Cardiac muscle cell (in vitro differentiated cells and primary cell): ENCODE measurements at places on chromosomes 1 and 21. TPM values are rescaled to one million over a fixed set of nuclear protein-coding genes. Genes with fewer than 3 reads are reported as not detected.

Gene INSRR
- polyA plus RNA-seq, result 0.11 and 0.30 TPM in 2 replicates

Gene TSPAN1
- polyA plus RNA-seq, result not detected in 2 replicates

Gene CAMK2N1
- 1.2 and 1.4 TPM in 2 replicates for polyA plus RNA-seq

- DNase-seq, result no peak
These were observed 98.0 kb downstream of the KCNH1 start for GRCh38 chr1:211035821-211036380.

DNA sequence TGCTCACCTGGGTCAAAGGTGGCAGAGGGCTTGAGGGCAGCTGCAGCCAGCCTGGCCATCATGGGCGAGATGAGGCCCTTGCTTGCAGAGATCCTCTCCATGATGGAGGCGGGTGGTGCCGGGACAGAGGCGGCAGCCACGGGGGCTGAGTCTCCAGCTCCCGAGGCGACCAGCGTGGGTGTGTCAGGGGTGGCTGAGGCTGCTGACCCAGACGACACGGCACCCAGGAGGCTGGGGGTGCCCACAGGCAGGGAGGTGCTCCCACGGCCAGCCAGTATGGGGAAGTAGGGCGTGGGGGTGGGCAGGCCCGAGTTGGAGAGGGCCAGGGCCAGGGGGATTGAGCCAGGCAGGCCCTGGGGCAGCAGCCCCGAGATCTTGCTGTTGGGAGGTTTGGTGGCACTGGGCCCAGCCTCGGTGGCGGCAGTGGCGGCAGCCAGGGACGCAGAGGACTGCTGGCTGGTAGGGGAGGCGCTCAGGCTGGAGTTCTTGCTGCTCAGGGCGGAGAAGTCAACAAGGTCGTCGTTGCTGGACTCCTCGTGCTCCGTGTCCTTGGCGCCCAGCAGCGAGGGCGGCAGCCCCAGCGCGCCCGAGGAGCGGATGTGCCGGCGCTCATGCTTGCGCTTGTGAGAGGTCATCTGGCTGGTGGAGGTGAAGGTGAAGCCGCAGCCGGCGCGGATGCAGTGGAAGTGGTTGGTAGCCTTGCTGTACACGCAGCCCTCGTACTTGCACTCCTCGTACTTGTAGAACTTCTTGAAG, 142.9 kb downstream of the CASZ1 start:
- DNase-seq, result no peak

DNA sequence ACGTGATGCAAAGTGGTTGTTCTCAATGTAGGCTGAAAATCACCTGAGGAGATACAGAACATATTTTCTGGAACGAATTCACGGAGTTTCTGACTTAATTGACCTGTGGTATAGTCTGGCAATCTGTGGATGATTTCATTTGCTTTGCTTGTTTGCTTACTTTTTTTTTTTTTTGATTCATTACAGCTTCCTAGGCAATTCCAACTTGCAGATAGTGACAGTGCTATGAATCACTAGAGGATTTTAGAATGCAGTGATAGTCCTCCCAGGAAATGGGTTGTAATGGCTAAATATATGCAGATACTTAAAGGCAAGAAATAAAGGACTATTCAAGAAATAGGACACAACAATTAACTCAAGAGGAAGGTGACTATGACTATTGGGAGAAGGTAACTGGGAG, 1378.1 kb upstream of the PRMT6 start:
- no peak for DNase-seq
